ENCODE measurements at places on chromosomes 4 and X. TPM values are rescaled to one million over a fixed set of nuclear protein-coding genes. Genes with fewer than 3 reads are reported as not detected.

Gene HS3ST1
- total RNA-seq: 1.3 TPM

Gene VEGFD
- total RNA-seq: 0.34 TPM

Gene RBM47
- 7.5 TPM for total RNA-seq

- no peak for DNase-seq
Measured at GRCh38 chr4:127049526-127049925, 583.2 kb upstream of the INTU start.

GRCh38 chrX:48002319-48002718 lies 1.5 kb downstream of the ZNF182 start:
- no peak for DNase-seq

DNA sequence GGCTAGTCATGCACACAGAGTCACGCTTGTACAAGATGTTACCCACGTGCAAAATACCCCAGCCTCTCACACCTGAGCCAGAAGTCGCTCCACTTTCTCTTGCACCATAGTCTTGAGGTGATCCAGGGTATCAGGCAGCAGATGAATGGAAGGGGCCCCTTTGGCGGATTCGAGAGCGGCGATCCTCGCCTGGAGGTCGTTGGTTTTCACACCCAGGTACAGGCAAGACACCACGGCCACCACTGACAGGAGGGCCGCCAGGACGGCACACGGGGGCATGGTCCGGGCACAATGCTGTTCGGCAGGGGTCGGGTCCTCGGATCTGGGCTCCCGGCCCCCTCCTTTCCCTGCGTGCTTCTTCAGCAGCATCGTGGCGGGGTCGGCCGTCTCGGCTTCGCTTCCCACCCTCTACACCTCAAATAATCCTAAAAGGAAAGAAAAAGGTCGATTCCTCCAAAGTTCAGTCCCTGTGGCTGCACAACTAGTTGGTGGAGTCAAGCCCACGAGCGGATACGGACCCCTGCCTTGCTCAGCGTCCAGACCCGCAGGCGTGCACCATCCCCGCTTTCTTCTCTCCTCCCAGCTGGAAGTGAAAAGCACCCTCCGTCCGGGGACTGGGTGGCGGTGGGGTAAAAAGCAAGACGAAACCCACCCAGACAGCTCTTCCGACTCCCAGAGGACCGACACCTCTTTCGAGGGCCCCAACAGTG lies 652 bp downstream of the COL25A1 start:
- DNase-seq: no peak
